ENCODE measurements at places on chromosomes 2 and 18. TPM values are rescaled to one million over a fixed set of nuclear protein-coding genes. Genes with fewer than 3 reads are reported as not detected.

The QPCT gene
- total RNA-seq: 16.6 TPM

The C2orf78 gene
- not detected for total RNA-seq

The NAPG gene
- 51.2 TPM for total RNA-seq

The EFHD1 gene
- total RNA-seq: 1.9 TPM

The VWC2L gene
- total RNA-seq: not detected

The RTP5 gene
- total RNA-seq: not detected

The DES gene
- 1.9 TPM for total RNA-seq

The CTAGE1 gene
- total RNA-seq: not detected

The RNF152 gene
- total RNA-seq: 21.4 TPM

The GPR35 gene
- 0.32 TPM for total RNA-seq

The UPP2 gene
- total RNA-seq: not detected

The TXNDC9 gene
- total RNA-seq: 63.4 TPM

The HOXD8 gene
- 25.5 TPM for total RNA-seq

The IL1F10 gene
- not detected for total RNA-seq

The C2orf66 gene
- total RNA-seq: under 0.01 TPM

The MARCHF4 gene
- total RNA-seq: 2.3 TPM

The CENPA gene
- 2.2 TPM for total RNA-seq

The LBX2 gene
- total RNA-seq: 2.1 TPM

The NMUR1 gene
- under 0.01 TPM for total RNA-seq

The DRC1 gene
- total RNA-seq: 0.24 TPM

The NAT8 gene
- not detected for total RNA-seq

The TBR1 gene
- total RNA-seq: not detected

The CCDC150 gene
- total RNA-seq: 4.5 TPM

The VWA3B gene
- not detected for total RNA-seq

The DLX1 gene
- 2.9 TPM for total RNA-seq

The RAB6C gene
- total RNA-seq: not detected

The CEP192 gene
- total RNA-seq: 37.6 TPM

The ERFE gene
- total RNA-seq: 2.9 TPM

The PID1 gene
- total RNA-seq: 8.5 TPM

The CD302 gene
- 27.4 TPM for total RNA-seq

The RNF125 gene
- 0.16 TPM for total RNA-seq

The HOXD10 gene
- not detected for total RNA-seq

The POTEJ gene
- not detected for total RNA-seq

The EVX2 gene
- under 0.01 TPM for total RNA-seq

The SEC11C gene
- total RNA-seq: 8.1 TPM

The ALPG gene
- total RNA-seq: not detected

The CD8B gene
- total RNA-seq: not detected

The DSG3 gene
- 0.36 TPM for total RNA-seq

The TUBA4B gene
- not detected for total RNA-seq

The GALNT13 gene
- 0.12 TPM for total RNA-seq
